ENCODE measurements at places on chromosomes 16 and 17.

DNA sequence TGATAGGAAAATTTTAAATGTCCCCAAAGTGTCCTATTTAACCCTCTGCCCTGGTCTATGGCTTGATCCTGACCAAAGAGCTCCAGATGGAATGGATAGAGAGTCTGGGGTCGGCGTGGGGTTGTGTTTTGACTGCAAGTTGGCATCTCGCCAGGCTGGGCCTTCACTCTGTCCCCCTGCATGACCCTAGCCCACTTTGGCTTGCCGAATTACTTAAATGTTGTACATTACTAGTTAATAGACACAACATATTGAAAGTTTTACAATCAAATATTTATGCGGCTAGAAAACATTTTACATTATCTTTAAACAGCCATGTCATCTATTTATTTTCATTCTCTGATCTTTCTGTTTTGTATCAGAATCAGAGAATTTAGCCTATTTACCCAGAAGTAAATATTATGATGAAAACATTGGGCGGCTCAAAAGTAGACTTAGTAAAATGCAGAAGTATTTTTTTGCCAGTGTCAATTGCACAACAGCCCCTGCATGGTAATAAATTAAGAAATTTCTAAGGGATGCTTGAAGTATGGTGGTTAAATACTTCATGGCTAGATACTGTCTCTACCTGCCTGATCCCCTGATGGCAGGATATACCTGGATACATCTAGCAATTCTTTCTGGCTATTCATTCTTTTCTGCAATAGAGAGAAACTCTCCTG is 18.8 kb upstream of the MYOCD start:
- no peak for DNase-seq

DNA sequence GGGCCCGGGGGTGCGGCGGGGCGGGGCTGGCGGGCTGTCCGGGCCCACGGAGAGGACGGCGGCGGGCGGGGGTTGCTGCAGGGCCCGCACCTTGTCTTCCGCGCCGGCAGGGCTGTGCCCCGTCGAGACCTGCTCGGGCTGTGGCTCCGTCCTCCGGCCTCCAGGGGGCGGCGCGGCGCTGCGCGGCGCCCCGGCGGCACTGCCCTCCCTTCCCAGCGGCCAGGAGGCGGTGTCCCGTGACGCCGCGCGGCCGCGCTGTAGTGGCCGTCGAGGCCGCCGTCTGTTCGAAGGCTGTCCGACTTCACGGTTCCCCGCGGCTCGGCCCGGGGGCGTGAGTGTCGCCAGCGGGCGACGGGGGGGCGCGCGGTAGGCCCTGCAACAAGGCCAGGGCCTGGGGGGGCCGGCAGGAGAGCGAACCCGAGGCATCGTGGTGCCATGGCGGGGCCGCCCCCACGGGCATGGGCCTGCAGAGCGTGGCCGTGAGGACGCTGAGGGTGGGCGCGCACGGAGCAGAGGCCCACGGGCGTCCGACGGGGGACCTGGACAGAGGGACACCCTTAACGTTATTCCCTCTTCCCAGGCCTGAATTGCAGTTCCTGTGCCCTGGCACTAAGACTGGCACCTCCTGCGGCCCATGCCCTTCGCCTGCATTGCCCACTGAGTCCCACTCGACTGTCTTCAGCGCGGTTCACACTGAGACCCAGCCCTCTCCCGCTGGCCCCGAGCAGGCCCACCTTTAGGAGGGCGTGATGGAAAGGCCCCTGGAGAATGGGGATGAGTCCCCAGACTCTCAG is at the start of gene PLEKHG4:
TSS of gene PLEKHG4 (plus strand) at position 237 of the 794 bp plus-strand sequence. CDS start at position 750, 513 bp downstream.
- DNase-seq = peak; percentile 48

GRCh38 chr17:75342996-75343395 is 53.8 kb upstream of the SLC25A19 start:
- DNase-seq = no peak

DNA sequence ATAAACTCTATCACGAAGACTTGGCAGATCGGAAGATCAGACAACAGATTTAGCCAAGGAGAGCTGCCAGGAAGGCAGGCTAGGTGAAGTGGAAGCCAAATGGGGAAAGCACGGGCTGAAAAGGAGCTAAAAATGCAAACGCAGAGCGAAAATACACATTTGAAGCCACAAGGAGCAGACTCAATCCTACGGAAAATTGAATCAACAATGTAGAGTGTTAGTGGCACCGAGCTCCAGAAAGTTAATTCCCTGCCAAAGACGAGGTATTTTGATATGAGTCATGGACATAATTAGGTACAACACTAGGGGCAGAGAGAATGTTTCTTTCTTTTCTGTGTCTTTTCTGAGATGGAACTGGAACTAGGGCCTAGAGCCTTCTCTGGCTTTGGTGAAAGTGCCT is 20.7 kb downstream of the GSG1L start:
- no peak for DNase-seq

GRCh38 chr16:69724414-69724873 is 1.9 kb downstream of the NQO1 start:
- DNase-seq = no peak

DNA sequence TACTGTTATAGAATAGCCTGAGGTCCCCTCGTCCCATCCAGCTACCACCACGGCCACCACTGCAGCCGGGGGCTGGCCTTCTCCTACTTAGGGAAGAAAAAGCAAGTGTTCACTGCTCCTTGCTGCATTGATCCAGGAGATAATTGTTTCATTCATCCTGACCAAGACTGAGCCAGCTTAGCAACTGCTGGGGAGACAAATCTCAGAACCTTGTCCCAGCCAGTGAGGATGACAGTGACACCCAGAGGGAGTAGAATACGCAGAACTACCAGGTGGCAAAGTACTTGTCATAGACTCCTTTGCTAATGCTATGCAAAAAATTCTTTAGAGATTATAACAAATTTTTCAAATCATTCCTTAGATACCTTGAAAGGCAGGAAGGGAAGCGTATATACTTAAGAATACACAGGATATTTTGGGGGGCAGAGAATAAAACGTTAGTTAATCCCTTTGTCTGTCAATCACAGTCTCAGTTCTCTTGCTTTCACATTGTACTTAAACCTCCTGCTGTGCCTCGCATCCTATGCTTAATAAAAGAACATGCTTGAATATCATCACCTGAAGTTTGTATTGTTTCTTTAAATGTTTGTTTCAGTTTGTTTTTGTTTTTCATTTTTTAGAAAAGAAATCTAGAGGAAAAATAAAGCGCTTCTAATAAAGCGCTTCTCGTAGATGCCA is 388.3 kb downstream of the MAF start:
- no peak for DNase-seq

DNA sequence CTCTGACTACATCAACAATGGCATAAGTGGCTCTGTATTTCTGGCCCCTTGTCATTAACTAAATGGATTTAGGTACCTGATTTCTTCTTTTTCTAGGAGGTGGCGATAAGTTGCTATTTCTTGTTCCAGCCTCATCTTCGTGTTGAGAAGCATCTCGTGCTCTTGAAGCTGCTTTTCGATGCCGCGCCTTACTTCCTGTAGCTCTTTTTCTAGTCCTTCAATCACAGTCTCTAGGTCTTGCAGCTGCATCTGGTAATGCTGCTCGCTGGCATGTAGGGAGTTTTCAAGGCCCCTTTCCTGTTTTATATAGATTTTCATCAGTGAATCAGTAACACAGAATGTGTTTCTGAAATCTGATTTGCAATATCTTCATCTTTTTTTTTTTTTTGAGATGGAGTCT is 5.1 kb downstream of the KRT222 start:
- no peak for DNase-seq

DNA sequence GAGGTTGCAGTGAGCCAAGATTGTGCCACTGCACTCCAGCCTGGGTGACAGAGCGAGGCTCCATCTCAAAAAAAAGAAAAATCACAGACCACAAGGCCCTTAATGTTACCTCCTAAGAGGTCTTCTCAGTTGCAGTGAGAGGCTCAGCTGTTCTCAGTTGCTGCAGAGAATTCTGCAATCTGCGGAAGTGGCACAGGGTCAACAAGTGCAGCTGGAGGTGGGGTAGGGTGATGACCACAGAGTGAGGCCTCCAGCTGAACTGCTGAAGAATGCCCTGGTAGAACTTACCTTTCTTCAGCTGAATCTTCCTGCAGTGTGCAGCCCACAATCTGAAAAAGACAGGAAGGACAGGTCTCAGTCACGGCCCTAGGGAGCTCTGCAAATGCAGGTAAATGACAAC is 26.3 kb downstream of the CNTNAP1 start:
- DNase-seq = no peak

DNA sequence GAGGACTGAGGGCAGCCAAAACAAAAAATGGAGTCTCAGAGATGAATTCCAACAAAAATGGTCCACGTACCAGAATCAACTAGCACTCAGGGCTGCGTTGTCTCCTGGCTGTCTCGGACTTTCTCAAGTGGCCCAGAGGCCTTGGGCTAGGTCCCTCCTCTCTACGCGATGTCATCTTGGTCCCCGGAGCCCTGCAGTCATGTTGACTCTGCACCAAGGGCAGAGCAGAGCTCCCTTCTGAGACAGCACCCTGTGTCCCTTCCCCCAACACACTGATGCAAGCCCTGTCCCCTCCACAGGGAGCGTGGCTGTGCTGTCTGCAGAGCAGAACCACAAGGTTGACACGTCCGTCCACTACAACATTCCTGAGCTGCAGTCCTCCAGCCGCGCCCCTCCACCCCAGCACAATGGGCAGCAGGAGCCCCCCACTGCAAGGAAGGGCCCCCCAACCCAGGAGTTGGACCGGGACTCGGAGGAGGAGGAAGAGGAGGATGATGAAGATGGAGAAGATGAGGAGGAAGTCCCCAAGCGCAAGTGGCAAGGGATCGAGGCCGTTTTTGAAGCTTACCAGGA is 20.8 kb downstream of the GINS2 start:
- no peak for DNase-seq

DNA sequence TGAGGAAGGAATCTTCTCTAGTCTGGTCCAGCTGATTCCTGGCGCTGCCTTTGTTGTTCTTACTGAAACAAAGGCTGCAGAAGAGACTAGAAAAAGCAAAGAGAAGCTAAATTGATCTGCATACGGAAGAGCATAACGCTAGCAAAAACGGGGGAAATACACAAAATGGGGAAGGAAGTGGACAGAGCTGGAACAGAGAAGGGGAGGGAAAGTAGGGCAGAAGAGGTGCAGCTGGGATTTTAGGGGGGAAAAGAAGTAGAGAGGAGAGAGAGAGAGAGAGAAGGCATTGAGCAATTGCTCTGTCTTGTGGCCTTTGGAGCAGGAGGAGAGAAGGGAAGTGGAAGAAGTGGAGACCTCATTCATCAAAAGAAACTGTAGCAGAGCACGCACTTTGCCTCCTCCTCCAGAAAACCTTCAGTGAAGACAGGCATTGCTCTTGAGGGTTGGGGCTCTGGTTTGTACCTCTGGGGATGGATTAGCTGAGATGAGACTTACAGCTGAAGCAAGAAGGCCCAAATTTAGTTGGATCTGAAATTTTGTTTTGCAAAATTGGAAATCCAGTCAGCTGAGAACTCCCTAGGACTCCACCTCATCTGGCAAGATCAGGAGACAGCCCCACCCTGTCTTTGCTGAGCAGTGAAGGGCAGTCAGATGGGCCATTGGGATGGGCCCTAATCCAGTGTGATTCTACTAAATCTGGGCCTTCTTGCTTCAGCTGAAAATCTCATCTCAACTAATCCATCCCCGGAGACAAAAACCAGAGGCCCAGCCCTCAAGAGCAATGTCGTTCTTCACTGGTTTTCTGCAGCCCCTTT is 55.8 kb downstream of the CDRT4 start:
- no peak for DNase-seq

- no peak for DNase-seq
Observed at GRCh38 chr16:8096211-8096610, 494.1 kb downstream of the TMEM114 start.

- no peak for DNase-seq
Observed at GRCh38 chr16:81565321-81566028, 120.9 kb downstream of the CMIP start.

DNA sequence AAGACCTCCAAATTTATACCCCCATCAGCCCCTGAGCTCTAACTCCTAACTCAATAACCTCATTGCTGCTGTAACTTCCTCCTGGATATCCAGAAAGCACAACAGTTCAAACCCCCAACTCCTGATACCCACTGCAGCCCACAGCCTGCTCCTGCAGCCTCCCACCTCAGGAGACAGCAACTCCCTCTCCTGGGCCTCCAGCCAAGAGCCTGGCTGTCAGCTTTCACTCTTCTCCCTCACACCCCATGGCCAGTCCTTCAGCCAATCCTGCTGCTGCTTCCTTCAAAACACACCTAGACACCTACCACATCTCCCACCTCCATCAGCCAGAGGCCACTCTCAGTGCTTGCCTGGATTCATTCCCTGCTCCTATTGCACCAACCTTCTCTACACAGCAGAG is 5.4 kb downstream of the GINS2 start:
- DNase-seq = no peak

DNA sequence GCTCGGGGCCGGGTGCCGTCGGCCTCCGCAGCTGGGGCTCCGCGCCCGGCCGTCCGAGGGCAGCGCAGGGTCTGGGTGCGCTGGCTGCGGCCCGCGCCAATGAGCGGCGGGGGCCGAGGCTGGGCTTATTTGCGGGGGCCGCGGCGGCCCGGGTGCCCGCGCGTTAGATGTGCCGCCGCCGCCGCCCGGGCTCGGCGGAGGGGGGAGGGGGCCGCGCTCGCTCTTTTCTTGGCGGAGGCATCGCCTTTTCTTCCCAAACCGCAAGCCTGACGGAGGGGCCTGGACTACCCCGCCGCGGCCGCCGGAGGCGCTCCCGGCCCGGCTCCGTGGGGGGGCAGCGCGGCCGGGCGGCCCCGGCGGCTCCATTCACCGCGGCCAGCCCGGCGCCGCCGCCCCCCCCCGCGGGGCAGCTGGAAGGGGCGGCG is at the start of gene NOTUM:
TSS of gene NOTUM (minus strand) at position 101 of the 425 bp plus-strand sequence. CDS start 278 bp downstream, outside the sequence.
- no peak for DNase-seq

DNA sequence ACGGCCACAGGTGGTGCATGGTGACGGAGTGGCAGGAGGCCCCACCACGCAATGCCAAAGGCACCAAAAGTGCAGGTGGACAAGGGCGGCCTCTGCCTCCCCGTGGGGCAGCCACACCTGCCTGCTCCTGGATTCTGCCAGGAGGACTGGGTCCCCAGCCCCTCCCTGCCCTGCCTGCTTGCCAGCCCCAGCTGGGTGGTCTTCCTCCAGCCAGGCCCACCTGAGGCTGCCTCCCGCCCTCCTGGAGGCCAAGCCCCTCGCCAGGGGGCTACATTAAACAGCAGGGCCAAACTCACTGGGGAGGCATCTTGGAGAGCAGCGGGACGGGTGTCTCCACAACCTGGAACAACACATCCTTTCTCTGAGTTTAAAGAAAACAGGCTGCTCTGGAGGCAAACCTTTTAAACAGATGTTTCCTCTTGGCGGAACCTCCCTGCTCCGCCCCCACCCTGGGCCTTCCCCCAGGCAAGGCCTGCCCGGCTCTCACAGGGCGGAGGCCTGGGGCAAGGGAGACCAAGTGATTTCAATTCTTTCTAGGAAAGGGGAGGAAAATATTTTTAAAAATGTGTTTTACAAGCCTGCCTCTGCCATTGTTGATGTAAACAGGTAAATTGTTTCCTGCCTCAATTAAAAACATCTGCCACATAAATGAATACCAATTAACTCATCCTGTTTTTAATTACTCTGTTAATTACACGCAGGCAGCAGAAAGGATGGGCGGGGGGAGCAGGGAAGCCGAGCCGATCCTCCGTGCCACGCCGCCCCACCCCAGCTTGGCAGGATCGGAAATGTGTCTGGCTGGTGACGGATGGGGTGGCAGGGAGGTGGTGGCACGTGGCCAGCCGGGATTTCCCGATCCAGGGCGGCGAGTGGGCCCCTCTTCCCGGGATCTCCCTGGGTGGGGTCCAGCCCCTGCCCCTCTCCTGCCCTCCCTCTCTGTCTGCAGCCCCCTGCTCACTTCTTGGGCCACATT is 54.4 kb upstream of the PABPN1L start:
- DNase-seq = no peak
